NCI-H187 (cell line): ENCODE measurements at places on chromosomes 12 and 14.

- no peak for DNase-seq
Observed at GRCh38 chr12:26214121-26214520, 18.7 kb downstream of the SSPN start.

DNA sequence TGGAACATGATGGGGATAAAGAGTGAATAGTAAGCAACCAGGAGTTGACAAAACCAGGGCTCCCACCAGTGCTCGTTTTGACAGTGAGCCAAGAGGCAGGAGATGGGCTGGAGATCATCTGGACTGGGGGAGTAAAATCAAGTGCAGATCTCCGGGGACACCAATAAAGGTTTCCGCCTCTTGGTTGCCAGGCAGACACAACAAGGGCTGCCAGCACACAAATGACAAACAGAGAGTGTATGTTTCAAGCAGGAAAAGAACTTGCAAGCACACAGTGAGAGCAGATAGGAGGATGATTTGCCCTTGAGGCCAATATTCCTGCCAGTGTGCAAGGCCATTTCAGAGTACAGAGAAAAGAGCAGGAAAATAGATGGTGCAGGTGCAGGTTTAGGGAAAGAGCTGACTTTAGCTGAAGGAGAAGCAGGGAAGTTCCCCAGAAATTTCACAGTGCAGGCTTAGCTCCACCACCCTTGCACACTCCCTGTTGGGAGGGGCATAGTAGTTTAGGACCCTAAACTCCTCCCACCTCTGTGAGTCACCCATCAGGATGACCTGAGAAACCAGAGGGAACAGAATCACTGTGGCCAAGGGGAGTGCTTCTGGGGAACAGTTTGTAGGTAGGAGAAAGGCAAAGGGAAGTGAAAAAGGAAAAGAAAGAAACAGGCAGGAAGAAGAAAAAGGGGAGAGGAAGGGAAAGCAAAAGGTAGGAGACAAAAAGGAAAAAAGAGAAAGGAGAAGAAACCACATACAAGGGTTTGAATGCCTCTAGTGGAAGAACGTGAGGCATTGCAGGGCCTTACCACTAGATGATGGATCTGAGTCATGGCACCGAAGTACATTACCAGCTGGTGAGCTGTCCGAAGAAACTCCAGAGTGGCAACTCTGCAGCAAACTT, 404.4 kb downstream of the SLC6A15 start:
- no peak for DNase-seq

DNA sequence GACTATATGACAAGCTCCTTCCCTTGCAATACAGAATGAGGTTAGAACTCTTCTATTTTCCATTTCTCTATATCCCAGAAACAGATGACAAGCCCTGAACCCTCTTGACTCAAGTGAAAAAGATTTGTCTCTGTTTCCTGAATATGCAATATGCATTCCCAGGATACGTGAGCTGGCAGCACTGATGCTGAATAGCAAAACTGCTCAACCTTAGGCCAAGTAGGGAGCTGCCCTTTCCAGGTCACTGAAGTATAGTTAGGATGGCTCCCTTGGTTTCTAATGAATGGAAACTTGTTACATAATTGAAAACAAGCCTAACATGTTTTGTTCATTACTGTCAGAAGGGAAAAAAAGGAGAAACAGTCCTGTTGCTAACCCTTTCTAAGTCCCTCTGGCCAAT, 47.9 kb upstream of the PLEKHG7 start:
- no peak for DNase-seq

- DNase-seq: no peak
Observed at GRCh38 chr12:51863933-51864832, 15.7 kb upstream of the FIGNL2 start.

GRCh38 chr14:104898870-104899510, 25.7 kb upstream of the PLD4 start:
- DNase-seq: no peak

- DNase-seq: no peak
Observed at GRCh38 chr14:102988054-102988453, 65.6 kb downstream of the AMN start.

- no peak for DNase-seq
Observed at GRCh38 chr12:40327535-40327934, 102.7 kb downstream of the LRRK2 start.

DNA sequence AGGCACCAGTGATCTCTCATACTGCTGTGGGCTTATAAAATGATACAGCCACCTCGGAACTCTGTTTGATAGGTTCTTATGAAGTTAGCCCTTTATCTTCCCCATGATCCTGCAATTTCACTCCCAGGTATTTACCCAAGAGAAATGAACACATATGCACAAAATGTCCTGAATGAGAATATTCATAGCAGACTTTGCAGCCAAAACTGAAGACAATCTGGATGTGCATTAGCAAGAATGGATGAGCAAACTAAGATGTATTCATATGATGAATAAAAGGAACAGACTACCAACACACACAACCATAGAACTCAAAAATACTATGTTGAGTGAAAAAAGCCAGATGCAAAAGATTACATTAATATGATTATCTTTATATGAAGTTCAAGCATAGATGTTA, 66.7 kb downstream of the KCNA5 start:
- DNase-seq: no peak
